CD8-positive, alpha-beta T cell (primary cell): ENCODE measurements at places on chromosomes 2 and 18.

GRCh38 chr2:223591596-223591995, 10.6 kb downstream of the SCG2 start:
- DNase-seq, result no peak

DNA sequence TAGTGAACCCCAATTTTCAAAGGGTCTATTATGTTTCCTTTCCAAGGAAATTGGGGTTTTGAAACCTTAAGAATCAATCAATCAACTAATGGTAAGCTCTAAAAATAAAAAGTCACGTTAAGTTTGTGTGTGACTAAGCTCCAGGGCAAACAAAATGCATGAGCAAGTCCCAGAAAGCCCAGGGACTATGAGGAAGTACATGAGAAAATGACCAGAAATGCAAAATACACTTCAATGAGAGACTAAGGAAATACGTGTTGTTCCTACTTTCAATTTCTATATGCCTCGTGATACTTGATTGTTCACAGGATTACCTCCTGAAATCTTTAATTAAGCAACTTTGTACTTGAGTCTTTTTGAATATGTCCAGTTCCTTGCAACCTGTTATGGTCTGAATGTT, 684.4 kb upstream of the SYT4 start:
- DNase-seq, result no peak

DNA sequence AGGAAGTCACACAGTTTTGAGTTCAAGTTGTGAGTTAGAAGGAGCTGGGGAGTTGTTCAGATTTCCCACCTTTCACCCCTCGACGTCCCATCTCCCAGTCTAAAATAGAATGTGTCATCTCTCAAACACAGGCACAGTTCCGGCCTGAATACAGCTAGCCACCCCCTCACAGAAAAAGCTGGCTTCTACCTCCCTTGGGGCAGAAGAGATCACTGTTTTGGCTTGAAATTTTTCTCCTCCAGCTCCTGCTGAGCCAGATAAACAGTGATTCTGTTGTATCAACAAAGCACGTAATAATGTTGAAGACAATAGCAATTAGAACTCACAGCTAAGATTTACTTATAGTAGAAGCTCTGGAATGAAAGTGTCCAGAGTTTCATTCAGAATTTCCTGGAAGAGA, 74.7 kb downstream of the KIAA2012 start:
- no peak for DNase-seq

DNA sequence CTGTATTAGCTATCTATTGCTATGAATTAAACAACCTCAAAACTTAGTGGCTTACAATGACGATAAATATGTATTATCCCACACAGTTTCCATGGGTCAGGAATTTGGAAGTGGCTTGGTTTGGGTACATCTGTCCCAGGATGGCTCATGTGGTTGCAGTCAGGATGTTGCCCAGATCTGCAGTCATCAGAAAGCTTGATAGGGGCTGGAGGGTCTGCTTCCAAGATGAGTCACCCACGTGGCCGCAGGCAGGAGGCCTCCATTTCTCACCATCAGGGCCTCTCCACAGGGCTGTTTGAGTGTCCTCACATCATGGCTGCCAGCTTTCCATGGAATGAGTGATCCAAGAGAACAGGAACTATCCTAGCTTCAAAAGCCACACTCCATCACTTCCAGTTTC, 46.4 kb downstream of the CHRNA1 start:
- no peak for DNase-seq

DNA sequence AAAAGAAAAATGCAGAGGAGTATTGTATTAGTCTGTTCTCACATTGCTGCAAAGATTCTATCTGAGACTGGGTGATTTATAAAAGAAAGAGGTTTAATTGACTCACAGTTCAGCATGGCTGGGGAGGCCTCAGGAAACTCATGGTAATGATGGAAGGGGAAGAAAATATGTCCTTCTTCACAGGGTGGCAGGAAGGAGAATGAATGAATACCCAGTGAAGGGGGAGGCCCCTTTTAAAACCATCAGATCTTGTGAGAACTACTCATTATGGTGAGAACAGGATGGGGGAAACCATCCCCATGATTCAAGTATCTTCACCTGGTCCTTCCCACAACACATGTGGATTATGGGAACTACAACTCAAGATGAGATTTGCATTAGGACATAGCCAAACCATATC, 9.1 kb upstream of the PLCL1 start:
- DNase-seq, result no peak

- no peak for DNase-seq
Observed at GRCh38 chr18:370751-371608, 103.1 kb upstream of the THOC1 start.

DNA sequence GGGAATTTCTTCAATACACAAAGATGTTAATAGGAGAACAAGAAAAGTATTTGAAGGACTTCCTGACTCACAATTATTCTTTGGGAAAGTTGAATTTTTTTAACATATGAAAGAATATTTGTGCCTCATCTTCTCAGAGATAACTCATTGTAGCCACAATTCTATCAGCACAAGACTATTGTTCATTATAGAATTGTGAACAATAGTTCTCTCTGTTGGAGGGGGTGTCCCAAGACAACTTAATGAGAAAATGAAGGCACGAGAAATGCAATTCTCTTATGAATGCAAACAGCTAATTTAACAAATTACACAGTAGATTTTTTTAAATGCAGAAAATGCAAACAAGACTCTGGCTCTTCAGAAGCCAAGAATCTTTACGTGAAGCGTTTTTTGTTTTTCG, 157.0 kb downstream of the BARD1 start:
- DNase-seq, result no peak

- DNase-seq, result no peak
Observed at GRCh38 chr18:8705961-8706790, 820 bp downstream of the MTCL1 start.
